ENCODE measurements at places on chromosomes 2 and 18.

GRCh38 chr18:7000484-7001096, 117.0 kb downstream of the LAMA1 start:
- DNase-seq: no peak

GRCh38 chr2:191607096-191607495, 70.8 kb upstream of the NABP1 start:
- DNase-seq: no peak

- no peak for DNase-seq
Measured at GRCh38 chr2:47033102-47033880, 117.7 kb upstream of the MCFD2 start.

- DNase-seq: no peak
Measured at GRCh38 chr18:78727877-78728783, 251.5 kb upstream of the SALL3 start.

- DNase-seq: no peak
Measured at GRCh38 chr2:153394247-153394646, 84.3 kb downstream of the RPRM start.

- DNase-seq: no peak
Measured at GRCh38 chr2:156447761-156448160, 11.6 kb downstream of the GPD2 start.

DNA sequence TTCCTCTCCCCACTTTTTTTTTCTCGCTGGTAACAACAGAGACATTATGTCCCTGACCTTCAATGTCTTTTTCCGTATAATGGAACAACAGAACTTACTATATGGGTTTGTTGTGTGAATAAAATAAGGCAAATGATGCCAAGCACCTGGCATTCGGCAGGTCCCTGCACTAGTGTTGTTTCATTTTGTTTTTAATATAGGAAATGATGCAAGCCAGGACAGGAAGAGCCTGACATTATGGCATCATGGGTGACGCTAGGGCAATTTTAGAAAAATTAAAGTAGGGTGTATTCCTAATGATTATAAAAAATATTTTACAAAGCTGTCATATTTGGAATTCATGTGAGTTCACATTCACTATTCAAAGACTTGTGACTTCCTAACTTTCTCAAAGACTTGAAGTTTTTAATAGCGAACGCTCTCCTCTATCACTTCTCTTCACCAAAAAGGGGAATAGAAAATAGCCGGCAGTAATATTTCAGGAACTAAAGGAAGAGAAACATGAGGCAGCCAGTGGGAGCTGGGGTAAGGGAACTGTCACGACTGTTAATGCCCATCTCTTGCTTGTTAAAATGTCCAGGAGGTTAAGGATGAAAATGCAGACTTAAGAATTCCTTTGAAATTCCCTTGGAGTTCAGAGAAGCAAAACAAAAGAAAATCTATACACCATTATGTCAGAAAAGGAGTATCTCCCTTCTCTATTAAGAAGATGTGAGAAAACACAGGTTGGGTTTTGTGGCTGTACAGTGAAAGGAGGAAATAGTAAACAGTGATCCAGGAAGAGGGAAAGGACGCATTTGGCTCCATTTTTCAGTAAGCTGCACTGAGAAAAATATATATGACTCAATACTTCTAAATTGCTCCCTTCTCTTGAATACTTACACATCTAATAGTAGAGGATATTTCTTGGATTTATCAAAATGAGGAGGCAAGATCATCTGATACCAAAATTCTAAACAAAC, 60.2 kb downstream of the DPP4 start:
- DNase-seq: no peak

GRCh38 chr2:38432820-38433606, 55.9 kb upstream of the ATL2 start:
- no peak for DNase-seq

DNA sequence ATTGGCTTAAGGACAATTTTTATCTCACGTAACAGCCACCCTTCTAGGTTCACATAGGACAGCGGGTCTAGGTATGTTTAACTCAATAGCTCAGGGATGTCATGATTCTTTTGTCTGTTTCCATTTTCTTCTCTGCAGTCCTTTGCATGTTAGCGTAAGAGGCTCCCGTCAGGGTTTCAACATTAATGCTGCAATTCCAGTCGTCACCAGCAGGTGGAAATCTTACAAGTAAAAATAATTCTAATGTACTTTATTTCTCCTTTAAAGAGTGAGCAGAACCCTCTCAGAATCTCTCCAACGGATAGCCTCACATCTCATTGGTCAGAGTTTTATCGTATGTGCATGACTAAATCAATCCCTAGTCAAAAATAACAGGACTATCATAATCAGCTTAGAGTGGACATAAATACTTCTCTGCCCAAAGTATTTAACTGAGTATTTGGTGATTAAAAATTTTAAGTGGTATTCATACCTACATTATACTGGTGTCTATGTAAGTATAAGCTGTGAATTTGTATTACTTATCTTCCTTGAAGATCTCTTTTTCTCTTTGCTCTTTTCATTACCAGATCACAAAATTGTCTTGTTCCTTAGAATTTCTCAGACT, 487.2 kb upstream of the GCFC2 start:
- peak; percentile 7 for DNase-seq

- no peak for DNase-seq
Measured at GRCh38 chr18:49645841-49646351, 84.0 kb downstream of the LIPG start.
